ENCODE measurements at places on chromosomes 13 and 19. TPM values are rescaled to one million over a fixed set of nuclear protein-coding genes. Genes with fewer than 3 reads are reported as not detected.

RUVBL2 gene
- total RNA-seq, result 59.0 TPM

DNA sequence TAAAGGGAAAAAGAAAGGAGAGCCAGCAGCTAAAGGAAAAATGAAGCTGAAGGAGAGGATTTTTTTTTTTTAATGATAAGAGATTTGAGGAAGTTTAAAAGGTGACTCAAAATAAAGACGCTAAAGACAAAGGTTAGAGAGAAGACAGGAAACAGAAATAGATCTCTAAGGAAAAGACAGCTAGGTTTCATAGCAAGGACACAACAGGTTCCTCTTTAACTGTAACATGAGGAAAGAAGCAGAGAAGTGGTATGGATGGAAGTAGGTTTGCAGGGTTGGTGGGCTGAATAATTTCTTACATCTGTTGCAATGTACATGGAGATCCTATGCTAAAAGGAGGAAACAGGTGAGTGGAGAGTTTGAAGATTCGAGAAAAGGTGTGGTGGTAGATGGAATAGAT is 107.5 kb downstream of the MYCBP2 start:
- no peak for DNase-seq

DNA sequence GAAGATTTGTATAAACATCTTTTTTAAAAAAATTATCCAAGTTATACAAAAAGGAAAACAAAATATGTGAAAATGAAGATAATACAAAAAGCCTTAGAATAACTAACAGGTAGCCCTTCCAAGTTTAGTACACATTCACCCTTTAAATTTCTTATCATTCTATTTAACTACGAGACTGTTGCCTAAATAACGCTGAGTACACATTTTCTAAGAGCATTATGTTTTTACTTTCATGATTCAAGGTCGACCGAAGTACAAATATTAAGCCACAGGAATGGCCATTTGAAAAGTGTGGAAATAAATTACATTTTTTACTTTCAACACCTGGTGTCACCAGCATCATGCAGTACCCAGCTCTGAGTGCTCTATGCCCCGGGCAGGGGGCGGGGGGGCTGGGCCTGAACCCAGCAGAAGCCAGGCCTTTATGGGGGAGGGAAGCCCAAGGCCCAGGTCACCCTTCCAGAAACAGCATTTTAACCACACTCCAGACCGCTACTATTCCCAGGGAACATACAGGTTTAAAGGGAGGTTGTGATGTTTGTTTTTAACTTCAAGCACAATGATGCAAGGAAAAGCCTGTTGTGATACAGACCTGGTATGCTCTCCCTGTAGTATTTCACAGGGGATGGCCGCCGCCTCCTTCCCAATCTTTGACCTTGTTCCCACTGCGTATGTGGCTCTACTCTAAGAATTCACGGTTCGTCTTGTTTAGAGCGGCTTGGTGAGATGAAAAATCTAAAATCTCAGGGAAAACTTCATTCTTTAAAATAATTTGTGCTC is 24.0 kb downstream of the GGACT start:
- DNase-seq, result no peak

- no peak for DNase-seq
Measured at GRCh38 chr13:98054301-98054700, 88.6 kb upstream of the FARP1 start.

All from cerebellum (tissue), 4 donors.